ENCODE measurements at places on chromosomes 1 and 21.

DNA sequence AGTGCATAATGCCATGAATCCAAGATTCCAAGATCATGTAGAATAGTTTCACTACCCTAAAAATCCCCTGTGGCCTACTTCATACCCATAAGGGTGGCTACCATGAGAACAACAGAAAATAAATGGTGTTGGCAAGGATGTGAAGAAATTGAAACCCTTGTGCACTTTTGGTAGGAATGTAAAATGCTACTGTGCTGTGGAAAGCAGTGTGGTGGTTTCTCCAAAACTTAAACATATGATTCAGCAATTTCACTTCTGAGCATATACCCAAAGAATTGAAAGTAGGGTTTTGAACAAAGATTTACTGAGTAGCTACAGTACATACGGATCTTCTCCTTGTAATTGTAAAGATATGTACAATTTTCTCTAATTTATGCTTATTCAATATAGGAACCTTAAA, 16.0 kb downstream of the FNBP1L start:
- no peak for DNase-seq

GRCh38 chr1:111559736-111560279, 56.4 kb upstream of the ADORA3 start:
- DNase-seq: peak; percentile 27

DNA sequence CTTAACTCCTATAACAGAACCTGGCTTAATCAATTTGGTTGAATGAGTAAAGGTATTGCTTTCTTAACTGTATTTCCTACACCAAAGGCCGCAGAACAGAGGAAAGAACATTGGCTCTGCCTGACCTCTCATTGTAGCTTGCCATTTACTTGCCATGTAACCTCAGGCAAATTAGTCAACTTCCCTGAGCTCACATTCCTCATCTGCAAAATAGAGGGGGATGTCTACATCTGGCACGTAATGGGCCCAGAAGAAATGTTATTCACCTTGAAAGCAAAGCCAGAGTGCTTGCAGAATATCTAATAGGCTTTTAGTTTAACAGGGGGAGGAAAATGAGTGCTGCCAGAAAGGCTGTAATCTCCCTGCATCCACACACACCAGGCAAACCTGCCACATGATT, 44.3 kb downstream of the LAMC2 start:
- no peak for DNase-seq

GRCh38 chr1:54013393-54014008, 4.5 kb downstream of the LDLRAD1 start:
- no peak for DNase-seq

- DNase-seq: no peak
Observed at GRCh38 chr1:10939654-10940450, 72.6 kb upstream of the TARDBP start.

GRCh38 chr1:75673885-75674284, 50.6 kb upstream of the ACADM start:
- no peak for DNase-seq

DNA sequence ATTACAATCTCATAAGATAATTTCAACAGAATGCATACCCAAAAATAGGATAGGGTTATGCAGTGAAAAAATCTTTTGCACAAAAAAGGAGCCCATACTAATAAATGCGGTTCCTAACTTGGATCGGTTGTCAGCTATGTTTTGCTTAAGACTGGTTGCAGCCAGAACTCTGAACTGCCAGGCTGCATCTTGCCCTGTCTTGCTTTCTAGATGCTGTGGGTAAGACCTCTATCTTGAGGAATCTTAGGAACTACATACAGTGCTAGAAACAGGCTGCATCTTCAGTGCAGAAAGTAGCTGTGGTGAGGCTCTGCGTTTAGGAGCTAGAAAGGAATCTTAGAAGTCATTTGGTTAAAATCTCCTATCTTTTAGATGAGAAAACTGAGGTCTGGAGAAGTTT, 45.6 kb upstream of the PLA2G4A start:
- DNase-seq: no peak

DNA sequence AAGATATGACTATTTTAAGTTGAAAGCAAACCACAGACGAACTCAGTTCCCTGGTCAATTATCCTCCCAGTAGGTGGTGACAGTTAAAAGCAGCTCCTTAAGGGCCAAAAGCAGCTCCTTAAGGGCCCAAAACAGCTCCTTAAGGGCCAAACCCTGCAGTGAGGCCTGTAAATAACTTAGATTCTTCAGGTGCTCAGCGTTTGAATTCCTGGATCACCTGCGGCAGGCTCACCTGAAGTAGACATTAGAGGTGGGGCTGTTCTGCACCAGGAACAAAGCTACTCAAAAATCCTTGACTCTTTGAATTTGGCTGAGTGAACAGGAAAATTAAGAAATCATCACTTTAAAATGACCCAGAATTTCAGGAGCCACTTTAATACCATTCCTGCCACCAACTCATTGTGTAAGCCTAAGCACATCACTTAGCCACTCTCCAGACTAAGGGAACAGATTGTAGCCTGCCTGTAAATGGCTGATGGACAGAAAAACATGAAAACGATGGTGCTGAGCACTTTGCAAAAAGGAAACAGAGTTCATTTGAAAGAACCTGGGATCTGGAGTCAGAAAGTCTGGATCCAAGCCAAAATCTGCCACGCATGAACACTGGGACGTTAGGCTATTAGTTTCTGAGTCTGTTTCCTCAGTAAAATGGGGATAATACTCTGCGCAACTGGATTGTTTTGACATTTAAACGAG, 126.9 kb downstream of the LRIG2 start:
- DNase-seq: no peak

DNA sequence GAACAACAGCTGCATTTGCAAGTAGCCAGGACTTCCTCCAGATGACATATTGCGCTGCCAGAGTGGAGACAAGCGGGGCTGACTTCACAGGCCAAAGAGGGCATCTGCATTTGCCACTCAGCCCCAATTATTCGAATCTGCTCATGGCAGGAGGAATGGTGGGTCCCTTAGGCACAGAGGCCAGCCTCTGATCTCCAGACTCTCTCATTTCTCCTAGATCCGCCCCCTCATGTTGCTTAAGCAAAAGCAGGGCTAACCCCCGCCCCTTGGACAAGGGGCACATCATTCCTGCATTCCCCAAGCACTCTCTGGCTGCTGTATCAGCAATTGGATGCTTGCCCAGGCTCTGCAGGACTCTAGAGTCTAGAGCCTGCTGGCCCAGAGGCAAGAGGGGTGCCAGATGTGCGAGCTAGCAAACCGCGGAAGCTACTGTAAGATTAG, 262.4 kb downstream of the ST6GALNAC3 start:
- peak; percentile 88 for DNase-seq

- no peak for DNase-seq
Observed at GRCh38 chr1:153883223-153883622, 39.5 kb downstream of the GATAD2B start.

- DNase-seq: no peak
Observed at GRCh38 chr1:224998185-224998584, 68.7 kb downstream of the DNAH14 start.

DNA sequence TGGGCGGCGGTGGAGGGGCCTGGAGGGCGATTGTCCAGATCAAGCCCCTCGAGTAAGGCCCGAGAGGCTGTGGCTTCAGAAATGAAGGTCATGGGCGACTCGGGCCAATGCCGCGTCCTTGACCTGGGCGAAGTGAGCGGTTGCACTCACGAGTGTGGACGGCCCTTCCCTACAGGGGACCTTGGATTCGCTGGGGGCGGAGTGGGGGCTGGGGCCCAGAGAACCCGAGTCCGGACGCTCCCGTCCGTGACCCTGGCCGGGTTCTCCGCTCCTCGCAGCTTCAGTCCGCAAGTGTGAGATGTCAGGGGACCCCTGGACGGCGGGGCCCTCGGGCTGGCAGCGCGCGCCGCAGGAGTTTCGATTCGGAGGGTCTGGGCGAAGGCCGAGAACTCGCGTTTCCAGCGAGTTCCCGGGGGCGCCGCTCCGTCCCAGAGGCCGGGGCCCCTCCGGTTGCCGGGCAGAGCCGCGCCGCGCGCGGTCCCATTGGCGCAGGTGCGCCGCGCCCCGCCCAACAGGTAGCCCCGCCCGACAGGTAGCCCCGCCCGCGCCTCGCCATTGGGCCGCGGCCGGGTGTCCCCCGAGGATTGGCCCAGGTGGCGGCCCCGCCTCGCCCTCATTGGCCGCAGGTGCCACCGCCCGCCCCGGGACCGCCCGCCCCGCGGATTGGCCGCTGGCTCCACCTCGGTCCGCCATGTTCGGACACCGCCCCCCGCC, at the start of gene PRKCZ:
Gene PRKCZ, plus strand, starts transcription at position 694 of the 714 bp plus-strand sequence. CDS start 220 bp downstream, outside the sequence.
- no peak for DNase-seq

DNA sequence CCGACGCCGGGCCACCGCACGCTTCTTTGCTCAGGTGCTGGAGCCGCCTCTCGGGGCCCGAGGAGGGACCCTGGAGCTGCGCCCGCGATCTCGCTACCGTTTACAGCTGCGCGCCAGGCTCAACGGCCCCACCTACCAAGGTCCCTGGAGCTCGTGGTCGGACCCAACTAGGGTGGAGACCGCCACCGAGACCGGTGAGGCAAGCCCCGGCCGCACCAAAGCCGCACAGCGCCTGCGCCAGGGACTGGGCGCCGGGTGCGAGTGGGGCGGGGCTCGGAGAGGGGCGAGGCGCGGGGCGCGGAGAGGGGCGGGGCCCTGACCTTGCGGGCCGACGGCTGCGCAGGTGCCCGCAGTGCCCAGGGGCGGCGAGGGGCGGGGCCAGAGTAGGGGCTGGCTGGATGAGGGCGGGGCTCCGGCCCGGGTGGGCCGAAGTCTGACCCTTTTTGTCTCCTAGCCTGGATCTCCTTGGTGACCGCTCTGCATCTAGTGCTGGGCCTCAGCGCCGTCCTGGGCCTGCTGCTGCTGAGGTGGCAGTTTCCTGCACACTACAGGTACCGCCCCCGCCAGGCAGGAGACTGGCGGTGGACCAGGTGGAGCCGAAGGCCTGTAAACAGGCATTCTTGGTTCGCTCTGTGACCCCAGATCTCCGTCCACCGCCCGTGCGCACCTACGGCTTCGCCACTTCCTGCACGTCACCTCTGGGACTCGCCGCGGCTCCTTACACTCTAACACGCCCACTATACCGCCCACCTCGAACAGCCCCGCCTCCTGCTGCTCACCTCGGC, 9.8 kb upstream of the CDC20 start:
- DNase-seq: peak; percentile 49

GRCh38 chr1:198254521-198254920, 97.7 kb downstream of the NEK7 start:
- no peak for DNase-seq

- DNase-seq: no peak
Observed at GRCh38 chr1:102097451-102097850, 100.7 kb upstream of the OLFM3 start.

- DNase-seq: no peak
Observed at GRCh38 chr1:218642033-218642948, 297.2 kb downstream of the TGFB2 start.

- DNase-seq: no peak
Observed at GRCh38 chr1:207830788-207831187, 78.9 kb downstream of the CD46 start.

DNA sequence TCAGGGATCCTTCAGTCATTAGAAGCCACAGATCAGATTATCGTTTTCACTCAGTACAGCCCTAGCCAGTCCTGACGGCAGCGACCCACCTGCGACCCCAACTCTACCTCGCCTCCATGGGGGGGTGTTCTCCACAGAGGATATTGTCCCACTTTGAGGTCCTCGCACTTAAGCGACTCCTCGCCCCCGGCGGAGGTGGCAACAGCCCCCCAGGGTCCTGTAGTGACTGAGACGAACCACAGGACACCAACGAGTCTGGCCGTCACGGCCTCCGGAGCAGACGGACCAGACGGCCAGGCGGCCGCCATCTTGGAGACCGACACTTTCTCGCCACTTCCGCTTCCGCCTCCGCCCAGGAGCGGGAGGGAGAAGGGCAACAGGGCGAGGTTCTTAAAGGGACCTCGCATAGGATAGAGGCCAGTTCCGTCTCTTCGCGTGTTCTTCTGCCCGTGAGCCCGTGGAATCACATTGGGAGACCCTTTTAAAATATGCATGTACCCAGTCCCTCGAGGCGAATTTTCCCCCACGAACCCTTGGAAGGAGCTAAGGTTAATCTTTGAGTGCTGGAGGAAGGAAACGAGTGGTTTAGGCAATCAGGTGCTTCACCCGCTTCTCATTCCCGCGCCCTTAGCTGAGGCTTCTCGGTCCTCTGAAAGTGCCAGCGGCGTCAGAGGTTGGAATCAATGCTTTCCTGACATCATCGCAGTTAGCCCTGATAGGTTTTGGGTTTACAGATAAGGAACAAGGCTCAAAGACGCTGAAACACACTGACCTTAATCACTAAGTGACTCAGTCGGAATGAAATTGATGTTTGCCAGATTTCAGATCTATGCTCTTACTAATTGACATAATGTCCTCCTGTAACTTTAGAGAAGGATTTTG, at the start of gene TM2D1:
Gene TM2D1, minus strand, starts transcription at position 329 of the 882 bp plus-strand sequence. Its CDS starts 21 bp downstream, at position 308.
- peak; percentile 91 for DNase-seq

DNA sequence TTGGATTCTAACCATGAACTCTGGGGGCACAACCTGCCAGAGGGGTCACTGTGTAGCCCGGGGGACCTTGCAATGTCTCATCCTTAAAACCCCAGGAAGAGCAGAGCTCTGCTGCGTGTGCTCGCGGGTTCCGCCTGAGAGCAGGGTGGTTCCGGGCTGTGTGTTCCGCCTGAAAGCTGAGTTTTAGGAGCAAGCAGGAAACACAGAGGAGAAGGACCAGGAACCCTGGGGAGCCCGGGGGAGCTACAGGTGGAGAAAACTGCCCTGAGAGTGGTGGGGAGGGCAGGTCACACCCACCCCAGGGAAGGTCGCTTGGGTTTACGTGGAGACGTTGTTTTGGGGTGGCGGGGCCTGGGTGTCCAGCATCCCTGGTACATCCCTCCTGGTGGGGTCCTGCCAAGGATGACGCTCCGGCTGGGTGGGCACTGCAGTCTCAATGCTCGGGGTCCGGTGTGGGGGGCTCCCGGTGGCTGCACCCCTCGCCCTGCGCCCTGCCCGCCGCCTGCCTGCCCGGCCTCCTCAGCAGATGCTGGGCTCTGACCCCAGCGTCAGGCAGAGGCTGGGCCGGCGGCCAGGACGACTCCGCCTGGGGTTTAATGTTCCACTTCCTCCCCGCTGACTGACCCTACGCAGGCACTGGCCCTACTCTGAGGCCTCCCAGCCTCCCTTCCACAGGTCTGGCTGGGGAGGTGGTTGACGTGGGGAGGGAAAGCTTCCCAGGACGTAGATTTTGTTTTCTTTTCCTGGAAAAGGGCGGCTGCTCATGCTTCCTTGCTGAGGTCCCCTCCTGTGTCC, 17.3 kb upstream of the C1orf159 start:
- DNase-seq: peak; percentile 88

- DNase-seq: peak; percentile 77
Observed at GRCh38 chr1:220733086-220733601, 15.0 kb upstream of the MTARC2 start.

GRCh38 chr1:83692524-83693381, 306.2 kb downstream of the TTLL7 start:
- peak; percentile 57 for DNase-seq

- DNase-seq: no peak
Observed at GRCh38 chr1:229378586-229379367, 35.9 kb upstream of the CCSAP start.
